ENCODE measurements at places on chromosomes 2 and 18.

- peak; percentile 71 for DNase-seq
Observed at GRCh38 chr2:27303093-27304025, 4.9 kb downstream of the UCN start.

DNA sequence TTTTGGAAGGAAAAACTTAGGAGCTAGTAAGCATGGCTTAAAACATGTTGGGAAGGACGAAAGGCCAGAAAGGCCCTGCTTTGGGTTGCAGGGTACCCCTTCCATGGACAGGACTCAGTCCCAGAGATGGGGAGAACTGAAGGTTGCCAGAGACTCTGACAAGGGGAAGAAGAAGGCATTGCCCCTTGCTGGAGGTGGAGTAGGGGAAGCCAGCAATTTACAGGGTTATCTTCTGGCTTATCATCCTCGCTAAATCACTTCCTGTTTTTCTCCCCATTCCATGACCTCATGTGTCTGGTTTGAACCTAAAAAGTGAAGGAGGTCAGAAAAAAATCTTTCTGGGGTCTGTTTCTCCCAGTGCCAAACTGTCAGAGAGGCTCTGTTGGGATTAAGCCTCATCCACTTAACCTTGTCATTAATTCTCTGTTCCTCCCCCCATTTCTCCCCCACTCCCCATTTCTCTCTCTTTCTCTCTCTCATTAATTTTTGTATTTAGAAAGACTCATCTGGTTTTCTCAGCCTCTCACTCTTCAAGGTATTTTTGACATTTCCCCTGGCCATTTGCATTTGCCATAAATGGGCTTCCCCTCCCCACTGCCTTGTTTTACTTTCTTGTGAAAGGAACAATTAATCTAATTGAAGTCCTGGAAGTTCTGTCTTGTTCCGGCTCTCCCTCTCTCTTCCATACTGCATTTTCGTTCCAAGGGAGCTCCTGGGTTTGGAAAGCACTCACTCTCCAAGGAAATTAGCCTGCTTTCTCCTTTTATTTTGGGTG, 17.4 kb downstream of the NRP2 start:
- no peak for DNase-seq

GRCh38 chr2:109350526-109350925, 221.5 kb downstream of the SH3RF3 start:
- no peak for DNase-seq

- DNase-seq: no peak
Observed at GRCh38 chr18:45066886-45067285, 386.2 kb downstream of the SETBP1 start.

DNA sequence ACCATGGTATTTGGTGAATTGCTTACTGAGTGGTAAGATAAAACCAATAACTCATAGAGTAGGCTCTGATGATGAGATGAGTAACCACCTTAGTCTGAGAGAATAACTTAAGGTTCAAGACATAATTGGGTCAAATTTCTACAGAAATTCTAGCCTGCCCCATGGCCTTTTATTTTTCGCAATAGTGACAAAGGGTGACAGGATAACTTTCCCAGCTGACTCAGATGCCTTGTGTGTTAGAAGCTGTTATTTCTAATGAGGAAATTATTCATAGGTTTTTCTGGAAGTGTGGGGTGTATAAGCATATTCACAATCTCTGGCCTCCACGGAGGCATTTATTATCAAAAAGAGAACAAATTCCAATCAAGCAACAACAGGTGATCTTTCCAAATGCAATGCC, 159.0 kb downstream of the NUP35 start:
- DNase-seq: no peak

DNA sequence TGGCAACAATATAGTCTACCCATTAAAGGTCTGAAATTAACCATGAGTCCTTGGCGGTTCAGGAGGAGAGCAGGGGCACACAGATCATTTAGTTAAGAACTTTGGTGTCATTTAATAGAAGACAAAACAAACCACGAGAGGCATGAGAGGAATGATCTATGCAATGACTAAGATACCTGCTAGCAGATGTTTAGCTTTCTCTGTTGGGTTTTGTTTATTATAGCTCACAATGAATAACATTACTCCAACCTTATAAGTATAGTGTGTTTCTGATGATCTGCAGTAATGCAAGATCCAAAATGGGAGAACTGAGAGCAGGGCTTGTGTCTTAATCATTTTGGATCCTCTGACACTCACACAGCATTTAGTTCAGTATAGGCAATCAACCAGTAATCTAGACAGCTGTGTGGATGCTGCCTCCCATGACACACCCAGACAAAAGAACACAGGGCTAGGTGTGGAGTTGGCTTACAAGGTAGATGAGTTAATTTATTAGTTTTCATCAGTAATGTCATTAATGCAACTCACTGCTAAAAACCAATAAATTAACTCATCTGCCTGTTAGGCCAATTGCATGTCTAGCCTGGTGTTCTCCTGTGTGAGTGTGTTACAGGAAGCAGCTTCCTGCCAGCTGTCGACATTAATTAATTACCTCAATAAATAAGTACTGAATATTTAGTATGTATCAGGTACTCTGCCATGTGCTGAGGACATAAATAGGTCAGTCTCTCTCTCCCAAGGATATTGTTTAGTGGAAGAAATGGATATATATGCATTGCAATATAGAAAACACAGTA, 92.3 kb downstream of the CLIP4 start:
- DNase-seq: no peak

GRCh38 chr2:172845028-172845630, 109.5 kb downstream of the RAPGEF4 start:
- DNase-seq: no peak

DNA sequence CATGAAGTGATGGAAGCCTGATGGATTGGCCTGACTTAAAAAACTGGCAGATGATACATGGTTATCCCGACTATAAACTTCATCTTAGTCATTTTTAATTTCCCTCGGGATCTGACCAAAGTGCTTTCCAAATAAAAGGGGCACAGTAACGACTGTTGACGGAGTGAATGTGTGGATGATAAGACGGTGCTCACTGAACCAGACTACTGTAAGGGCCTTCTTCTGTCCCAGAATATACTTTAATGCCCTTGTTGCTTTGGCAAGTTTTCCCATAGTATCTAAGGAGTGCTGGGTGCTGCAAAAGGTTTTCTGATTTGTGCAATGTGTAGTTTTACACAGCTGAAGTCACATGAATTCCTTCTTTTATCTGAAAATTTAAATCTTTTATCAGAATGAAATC, 373.5 kb downstream of the DSEL start:
- DNase-seq: no peak

GRCh38 chr2:187213798-187214197, 234.3 kb downstream of the CALCRL start:
- DNase-seq: no peak

GRCh38 chr2:8627692-8628085, 54.2 kb upstream of the ID2 start:
- no peak for DNase-seq

GRCh38 chr2:128458505-128458904, 139.8 kb upstream of the HS6ST1 start:
- no peak for DNase-seq

DNA sequence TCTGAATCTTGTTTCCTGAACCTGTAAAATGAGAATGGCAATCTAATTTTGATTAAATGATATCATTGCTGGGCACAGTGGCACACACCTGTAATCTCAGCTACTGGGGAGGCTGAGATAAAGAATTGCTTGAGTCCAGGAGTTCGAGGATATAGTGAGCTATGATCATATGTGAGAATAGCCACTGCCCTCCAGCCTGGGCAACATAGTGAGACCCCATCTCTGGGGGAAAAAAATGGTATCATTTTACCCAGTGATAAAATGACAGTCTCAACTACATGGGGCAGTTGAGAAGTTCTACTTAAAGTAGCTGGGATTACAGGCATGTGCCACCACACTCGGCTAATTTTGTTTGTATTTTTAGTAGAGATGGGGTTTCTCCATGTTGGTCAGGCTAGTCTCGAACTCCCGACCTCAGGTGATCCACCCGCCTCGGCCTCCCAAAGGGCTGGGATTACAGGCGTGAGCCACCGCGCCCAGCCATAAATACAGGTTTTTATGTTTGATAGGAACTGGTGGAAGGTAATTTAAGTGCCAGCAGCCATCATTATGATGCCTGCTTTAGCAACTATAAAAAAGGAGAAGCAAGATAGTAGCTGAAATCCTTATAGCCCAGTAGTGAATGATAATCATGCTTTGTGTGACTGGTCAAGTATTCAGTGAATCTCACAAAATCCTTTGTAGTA, 17.0 kb downstream of the BZW1 start:
- DNase-seq: no peak

GRCh38 chr2:237835372-237835771, 24.1 kb upstream of the RAMP1 start:
- DNase-seq: no peak

DNA sequence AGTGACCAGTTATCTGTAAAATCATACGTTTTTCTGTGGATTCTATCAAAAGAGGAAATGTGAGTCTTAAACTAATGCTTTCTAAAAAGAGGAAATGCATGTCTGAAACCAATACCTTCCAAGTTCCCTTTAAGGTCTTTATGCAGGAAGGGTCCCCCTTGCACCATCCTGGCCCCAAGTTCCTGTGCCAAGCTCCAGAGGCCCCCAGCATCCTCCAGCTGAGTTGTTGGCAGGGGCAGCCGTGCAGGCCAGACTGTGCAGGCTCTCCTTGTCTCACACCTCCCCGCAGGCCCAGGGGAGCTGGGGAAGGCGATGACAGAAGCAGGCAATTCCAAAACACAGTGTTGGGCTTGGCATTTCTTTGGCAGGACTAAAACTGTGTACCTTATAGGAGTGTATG, 39.2 kb downstream of the DPYSL5 start:
- DNase-seq: no peak

GRCh38 chr2:232543928-232544631, 4.6 kb downstream of the CHRNG start:
- no peak for DNase-seq

- no peak for DNase-seq
Observed at GRCh38 chr2:100784681-100785080, 35.3 kb upstream of the NPAS2 start.

DNA sequence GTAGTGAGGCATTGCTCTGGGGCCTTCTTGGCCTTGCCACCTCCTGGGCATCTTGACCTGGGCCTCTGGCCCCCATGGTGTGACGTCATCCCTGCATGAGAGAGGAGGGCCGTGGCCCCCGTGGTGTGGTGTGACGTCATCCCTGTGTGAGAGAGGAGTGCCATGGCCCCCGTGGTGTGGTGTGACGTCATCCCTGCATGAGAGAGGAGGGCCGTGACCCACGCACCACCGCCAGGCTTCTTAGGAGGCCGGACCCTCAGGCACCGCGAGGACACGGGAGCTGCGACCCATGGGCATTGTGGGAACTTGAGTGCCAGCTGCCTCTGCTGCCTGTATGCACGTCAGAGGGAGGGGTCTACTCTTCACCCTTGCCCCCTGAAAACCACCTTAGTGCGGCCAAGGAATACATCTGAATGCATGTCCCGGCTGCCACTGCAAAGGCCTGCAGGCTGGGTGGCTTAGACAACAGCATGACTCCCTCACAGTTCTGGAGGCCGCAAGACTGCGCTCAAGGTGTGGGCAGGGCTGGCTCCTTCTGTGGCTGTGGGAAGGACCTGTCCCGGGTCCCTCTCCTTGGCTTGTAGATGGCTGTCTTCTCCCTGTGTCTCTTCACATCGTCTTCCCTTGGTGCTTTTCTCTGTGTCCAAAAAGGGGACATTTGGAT, 20.8 kb upstream of the OTOS start:
- DNase-seq: no peak

DNA sequence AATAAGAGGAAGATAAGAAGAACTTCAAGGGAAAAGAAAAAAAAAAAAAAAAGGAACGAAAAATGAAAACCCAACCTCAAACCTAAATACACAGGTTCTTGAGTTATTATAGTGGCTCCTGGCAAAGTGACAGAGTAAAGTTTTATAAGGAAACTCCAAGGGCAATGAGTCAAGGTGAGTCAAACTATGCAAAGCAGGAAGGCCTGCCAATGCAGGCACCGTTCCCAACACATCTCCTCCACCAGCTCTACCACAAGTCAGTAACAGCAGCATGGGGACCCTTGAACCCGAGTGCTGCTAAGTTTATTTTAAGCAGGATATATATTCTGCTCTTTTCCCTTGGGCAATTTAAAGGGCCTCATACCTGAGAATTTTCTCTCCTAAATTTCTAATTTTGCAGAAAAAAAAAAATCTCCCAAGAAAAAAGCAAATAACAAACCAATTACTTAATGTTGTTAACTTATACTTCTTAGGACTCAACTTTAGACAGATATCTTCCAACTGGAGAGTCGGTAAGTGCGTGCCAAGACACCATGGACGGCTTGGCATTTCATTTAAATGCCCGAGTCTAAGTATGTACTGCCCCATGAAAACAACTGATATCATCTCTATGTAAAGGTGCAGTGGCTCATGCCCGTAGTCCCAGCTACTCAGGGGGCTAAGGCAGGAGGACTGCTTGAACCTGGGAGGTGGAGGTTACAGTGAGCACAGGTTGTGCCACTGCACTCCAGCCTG, 75.7 kb upstream of the TFCP2L1 start:
- DNase-seq: no peak

DNA sequence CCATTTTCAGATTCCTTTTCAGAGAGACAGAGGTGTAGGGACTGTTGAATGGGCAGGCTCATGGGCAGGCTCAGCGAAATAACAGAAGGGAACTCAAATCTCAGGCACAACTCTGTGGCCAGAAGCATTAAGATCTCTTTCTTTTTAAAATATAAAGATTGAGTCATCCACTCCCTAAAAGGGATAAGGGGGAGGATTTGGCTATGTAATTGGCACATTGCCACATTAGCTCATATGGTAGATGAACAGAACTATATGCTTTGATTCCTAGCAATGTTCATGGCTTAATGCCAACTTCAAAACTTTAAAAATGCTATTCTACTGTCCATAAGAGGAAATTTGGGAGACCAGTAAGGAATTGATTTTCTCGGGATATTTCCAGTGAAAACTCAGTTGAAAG, 53.8 kb upstream of the SLC5A7 start:
- DNase-seq: no peak

DNA sequence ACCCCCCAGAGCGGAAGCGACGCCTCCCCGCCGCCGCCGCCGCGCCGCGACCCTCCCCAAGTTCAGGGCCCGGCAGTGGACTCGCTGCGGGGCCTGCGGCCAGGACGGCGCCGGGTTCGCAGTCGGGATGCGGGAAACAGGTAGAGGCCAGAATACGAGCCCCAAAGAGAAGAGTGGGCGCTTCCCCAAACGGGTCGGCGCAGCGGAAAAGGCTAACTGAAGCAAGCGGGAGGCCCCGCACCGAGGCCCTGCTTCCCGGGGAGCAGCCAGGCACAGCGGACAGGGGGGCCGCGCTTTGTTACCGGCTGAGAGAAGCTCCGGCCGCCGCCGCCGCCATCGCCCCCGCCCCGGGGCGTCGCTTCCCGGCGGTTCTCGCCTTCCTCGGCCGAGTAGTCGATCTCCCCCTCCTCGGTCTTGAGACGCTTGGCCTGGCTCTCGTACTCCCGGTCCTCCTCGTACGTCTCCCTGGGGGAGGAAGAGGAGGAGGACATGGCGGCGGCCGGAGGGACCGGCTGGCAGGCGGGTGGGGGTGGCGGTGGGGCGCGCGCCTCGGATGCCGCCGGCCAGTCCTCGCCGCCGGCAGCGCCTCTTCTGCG, 494 bp downstream of the HNRNPLL start:
- DNase-seq: peak; percentile 39

GRCh38 chr2:237341872-237342271, 72.1 kb downstream of the COL6A3 start:
- DNase-seq: no peak

GRCh38 chr2:171735991-171736710, 48.9 kb downstream of the DYNC1I2 start:
- DNase-seq: no peak
